Renal pelvis (tissue), 12 donors: ENCODE measurements at places on chromosomes 12 and 14. TPM values are rescaled to one million over a fixed set of nuclear protein-coding genes. Genes with fewer than 3 reads are reported as not detected.
A peak's percentile ranks its signal among the peaks of the same experiment; 100 is the strongest.

- no peak for DNase-seq
Observed at GRCh38 chr12:122486805-122487426, 13.8 kb downstream of the ZCCHC8 start.

- no peak for DNase-seq
Observed at GRCh38 chr14:72962829-72963312, 36.6 kb downstream of the DCAF4 start.

DNA sequence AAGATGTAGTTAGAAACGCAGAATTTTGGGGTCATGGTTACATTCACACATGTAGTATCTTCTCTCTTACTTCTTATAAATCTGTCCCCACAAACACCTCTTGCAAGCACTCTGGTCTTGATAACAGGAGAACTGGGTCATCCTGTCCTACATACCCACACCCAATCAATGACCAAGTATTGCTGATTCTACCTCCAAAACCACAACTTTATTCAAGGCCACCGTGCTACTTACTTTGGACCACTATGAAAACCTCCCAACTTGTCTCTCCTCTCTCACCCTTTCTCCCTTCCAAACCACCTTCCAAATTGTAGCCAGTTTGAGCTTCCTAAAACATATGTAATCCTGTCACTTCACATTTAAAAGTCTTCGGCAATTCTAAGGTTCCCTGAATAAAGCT is 5.4 kb downstream of the SERPINA11 start:
- DNase-seq: no peak

GRCh38 chr14:68133856-68134255 is 314.3 kb downstream of the RAD51B start:
- no peak for DNase-seq

DNA sequence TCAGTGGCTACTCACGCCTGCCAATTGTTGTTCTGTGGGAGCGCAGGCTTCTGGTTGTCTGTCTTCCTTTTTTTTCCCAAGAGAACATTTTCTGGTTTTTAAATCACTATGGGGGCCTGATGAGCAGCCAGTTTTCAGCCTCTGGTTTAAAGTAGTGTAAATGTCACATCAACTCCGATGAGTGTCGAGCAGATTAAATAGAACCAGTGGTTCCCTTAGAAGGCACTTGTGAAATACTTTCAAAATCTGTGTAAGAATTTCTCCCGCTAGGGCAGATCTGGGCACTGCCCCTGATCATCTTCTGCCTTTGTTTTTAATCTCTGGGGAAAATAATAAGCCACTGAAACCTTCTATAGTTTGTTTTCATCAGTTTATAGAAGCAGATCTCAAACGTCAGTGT is 130.4 kb downstream of the PRIMA1 start:
- DNase-seq: no peak

GRCh38 chr14:75252254-75252837 is 26.3 kb upstream of the FOS start:
- no peak for DNase-seq

GRCh38 chr14:39442293-39442692 is 10.1 kb upstream of the FBXO33 start:
- DNase-seq: no peak

GRCh38 chr12:70549340-70550179 is 87.7 kb downstream of the PTPRB start:
- no peak for DNase-seq

DNA sequence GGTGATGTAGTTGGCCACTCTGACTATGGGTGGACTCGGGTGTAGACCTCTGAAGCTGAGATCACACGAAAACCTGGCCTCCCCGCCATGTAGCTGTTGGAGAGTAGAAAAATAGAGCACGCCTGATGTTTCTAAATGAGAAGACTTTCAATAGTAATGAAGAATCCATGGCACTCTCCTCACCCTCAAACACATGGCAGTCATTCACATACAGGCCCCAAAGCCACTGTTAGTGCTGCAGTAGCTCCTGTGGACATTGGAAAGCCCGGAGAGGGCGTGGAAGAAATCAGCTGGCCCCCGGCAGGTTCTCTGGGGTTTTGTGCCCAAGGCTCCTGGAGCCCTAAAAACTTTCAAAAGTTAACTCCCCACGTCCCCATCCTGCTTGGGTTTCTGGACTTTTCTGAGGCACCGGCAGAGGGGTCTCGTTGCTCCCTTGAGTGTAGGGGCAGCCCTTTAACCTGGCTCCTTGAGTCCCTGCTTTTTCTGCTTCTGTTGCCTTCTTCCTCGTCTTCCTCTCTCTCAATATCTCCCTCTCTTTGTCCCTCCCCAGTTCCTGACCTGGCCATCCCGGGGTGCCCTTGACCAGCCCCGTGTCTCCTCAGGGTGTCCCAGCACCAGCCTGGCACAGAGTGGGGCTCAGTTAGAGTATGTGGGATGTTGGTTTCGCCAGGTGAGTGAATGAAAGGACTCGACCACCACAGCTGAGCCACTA is 8.3 kb downstream of the MEG3 start:
- no peak for DNase-seq

DNA sequence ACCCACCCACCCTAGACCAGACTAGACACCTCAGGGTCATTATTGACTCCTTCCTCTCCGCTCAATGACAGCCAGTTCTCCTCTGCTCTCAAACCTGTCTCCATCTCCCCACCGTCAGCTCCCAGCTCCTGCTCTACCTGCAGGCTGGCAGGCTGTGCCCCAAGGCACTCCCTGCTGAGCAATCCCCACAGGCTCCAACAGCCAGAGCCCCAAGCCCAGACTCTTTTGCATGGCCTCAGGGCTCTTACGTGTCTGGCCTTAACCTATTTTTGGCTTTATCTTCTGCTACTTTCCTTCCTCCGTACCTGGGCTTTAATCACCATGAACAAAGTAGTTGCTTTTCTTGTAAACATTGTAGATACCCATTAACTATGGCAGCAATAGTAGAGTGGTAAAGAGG is 162.9 kb upstream of the PRMT8 start:
- DNase-seq: no peak

DNA sequence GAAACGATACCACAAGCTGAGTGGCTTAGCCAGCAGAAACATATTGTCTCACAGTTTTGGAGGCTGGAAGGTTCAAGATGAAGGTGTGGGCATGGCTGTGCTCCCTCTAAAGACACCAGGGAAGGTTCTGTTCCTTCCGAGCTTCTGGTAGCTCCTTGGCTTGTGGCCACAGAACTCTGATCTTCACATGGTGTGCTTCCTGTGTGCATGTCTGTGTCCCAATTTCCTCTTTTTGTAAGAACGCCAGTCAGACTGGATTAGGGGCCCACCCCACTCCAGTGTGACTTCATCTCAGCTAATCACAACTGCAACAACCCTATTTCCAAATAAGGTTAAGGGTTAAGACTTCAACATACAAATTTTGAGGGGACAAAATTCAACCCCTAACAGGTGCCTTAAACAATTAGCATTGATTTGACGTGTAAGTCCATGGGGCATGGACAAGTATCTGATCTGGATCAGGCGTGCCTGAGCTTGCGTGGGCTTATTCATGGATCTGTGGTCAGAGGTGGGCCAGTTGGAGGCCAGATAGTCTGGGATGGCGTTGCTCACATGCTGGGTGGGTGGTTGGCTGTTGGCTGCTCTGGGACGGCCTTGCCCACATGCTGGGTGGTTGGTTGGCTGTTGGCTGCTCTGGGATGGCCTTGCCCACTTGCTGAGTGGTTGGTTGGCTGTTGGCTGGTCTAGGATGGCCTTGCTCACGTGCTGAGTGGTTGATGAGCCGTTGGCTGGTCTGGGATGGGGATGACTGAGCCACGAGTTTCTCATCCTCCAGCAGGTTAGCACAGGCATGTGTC is 88.5 kb downstream of the LGMN start:
- DNase-seq: no peak

GRCh38 chr12:422526-422925 is 21.1 kb downstream of the CCDC77 start:
- DNase-seq: no peak

DNA sequence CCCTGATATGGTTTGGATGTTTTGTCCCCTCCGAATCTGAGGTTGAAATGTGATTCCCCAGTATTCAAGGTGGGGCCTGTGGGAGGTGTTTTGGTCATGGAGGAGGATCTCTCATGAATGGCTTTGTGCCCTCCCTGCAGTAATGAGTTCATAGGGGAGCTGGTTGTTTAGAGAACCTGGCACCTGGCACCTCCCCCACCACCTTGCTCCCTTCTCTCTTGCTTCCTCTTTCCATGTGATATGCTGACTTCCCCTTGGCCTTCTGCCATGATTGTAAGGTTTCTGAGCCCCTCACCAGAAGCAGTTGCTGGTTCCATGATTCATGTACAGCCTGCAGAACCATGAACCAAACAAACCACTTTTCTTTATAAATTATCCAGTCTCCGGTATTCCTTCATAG is 32.6 kb downstream of the CD163L1 start:
- peak; percentile 3 for DNase-seq

- DNase-seq: no peak
Observed at GRCh38 chr12:20483776-20484175, 115.4 kb downstream of the PDE3A start.

GRCh38 chr12:132415327-132416120 is 74.4 kb upstream of the FBRSL1 start:
- DNase-seq: no peak

- no peak for DNase-seq
Observed at GRCh38 chr12:10558301-10558700, 52.6 kb downstream of the EIF2S3B start.

DNA sequence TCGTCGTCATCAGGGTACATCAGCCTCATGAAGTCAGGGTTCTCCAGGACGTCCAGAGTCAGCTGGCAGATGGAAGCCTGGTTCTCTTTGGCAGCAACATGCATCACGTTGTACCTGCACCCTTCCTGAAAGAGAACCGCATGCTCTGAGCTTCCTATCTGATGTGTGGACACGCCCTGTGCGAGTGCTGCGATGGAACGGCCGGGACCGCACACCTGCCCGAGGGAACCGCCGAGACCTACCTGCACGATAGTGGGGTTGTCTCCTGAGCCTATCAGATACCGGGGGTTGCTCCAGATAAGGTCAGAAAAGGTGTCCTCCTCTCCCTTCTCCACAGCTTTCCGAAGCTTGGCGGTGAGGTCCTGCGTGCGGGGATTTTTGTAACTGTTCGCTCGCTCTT is 13.7 kb downstream of the ANKLE2 start:
- DNase-seq: no peak

DNA sequence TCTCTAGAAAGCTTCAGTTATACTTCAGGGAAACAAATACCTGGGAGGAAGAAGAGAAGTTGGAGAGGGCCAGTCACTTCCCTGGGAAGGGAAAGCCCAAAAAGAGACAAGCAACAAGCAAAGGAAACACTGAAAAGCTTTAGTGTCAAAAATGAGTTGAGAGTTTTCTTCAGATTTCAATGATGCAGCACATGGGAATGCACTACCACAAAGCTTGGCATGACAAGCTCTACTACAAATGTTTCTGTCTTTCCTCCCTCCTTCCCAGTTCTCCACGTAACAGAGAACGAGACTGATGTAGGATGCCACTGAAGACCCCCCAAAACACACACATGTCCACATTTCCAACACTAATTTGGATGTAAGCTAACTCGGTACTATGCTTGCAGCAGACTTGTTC is 26.8 kb upstream of the ADAMTS20 start:
- no peak for DNase-seq

GRCh38 chr12:118107011-118107410 is 3.2 kb upstream of the VSIG10 start:
- no peak for DNase-seq

DNA sequence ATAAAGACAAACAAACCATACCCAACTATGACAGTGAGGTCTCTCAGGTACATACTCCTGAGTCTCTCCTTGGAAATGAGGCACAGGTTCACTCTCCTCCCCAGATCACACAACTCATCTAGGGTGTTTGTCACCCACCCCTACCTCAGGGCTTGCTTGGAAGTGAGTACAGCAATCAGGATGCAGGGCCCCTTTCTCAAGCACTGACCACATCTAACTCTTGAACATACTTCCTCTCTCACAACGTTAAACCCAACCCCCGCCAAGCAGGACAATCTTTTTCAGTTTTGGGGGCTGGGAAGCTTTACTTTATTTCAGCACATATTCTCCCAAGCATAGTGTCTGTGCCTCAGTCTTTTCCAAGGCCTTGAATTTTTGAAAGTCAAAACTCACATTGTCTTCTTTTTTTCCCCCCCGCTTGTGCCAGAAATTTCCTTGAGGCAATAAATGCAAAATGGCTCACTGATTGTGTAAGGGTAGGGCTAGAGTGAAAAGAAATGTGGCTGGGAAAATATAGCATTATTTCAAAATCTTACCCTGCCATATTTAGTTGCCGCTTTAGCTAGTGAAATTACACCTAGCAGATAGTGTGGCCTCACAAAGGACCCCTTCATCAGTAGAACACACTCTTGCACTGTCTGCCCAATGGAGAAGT is 2.4 kb upstream of the GPR65 start:
- DNase-seq: no peak

- DNase-seq: no peak
Observed at GRCh38 chr14:56807386-56808109, 2.7 kb downstream of the OTX2 start.

- peak; percentile 55 for DNase-seq
Observed at GRCh38 chr14:63852271-63852816, 460 bp upstream of the SYNE2 start.

DNA sequence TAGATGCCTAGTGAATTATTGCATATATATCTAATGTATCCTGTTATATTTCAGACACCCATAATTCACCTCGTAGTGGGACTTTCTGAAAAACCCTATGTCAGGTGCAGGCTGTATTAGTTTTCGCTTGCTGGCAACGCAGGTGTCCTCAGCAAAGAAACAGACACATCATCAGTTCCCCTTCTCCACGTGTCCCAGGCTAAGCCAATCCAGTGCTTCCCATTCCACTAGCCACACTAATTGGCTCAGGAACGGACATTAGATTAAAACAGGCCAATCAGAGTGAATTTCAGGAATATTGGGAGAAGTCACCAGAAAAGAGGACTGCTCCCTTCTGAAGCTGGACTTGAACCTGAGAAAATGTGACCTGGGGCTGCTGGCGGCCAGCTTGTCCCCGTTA is 151.3 kb downstream of the PTPN11 start:
- no peak for DNase-seq

The E2F7 gene
- 7.5 TPM for polyA plus RNA-seq

The P2RX2 gene
- polyA plus RNA-seq: 1.8 TPM

The TAS2R13 gene
- 0.10 TPM for polyA plus RNA-seq

The OTX2 gene
- polyA plus RNA-seq: not detected

The TAS2R42 gene
- polyA plus RNA-seq: not detected

The PYGL gene
- 18.1 TPM for polyA plus RNA-seq

The PTGER2 gene
- polyA plus RNA-seq: 7.8 TPM

The NOS1 gene
- 0.99 TPM for polyA plus RNA-seq

The CACNA2D4 gene
- 3.0 TPM for polyA plus RNA-seq

The DDX11 gene
- polyA plus RNA-seq: 63.0 TPM

The COX8C gene
- polyA plus RNA-seq: 0.43 TPM

The SLC17A8 gene
- 1.1 TPM for polyA plus RNA-seq

The FGF6 gene
- polyA plus RNA-seq: not detected

The ATL1 gene
- polyA plus RNA-seq: 9.3 TPM

The CLEC1A gene
- polyA plus RNA-seq: 2.5 TPM

The TAS2R10 gene
- 1.6 TPM for polyA plus RNA-seq

The KCNA5 gene
- 1.7 TPM for polyA plus RNA-seq
